ENCODE measurements at places on chromosomes 11 and 22.

- DNase-seq, result peak; percentile 92
Measured at GRCh38 chr11:72041364-72042063, 38.8 kb downstream of the NUMA1 start.

- DNase-seq, result no peak
Measured at GRCh38 chr11:73414977-73415651, 38.9 kb downstream of the RELT start.

DNA sequence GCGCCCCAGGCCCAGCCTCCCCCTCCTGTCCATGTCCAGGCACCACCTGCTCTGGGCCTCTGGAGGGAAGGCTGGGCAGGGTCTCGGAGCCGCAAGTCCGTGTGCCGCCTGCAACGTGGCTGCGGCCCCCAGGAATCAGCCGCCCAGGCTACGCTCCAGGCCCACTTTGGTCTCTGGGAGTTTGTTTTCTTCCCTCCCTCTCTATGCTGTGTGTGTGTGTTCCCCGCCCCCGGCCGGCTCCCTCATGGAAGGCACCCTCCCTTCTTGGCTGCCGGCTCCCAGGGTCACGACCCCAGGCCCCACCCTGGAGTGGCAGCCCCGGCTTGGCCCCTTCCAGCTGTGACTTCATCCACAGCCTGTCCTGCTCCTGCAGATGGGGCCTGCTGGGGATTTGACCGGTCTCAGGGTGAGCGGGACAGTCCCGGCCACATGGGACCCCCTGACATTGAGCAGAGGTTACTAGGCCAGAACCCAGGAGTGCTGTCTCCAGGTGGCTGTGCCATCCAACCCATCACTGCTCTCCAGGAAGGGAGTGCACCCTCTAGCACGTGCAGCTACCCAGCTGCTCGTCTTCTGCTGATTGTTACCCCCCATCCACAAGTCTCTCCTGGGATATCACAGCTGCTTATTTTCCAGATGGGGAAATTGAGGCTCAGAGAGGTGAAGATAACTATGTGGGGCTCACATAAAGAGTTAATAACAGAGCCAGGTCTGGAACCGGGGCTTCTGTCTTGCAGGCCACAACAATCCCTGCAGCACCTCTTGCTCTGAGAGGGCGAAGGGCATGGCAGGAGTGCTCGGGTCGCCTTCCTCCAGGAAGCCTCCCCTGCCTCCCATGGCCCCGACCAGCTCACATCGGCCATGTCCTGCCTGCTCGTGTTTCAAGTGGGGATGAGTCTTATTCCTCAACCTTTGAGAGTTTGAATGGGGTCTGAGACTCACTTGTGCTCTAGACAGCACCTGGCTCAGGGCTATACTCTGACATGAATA, 2.8 kb upstream of the LIF start:
- DNase-seq, result no peak

GRCh38 chr22:43302531-43303041, 40.6 kb downstream of the SCUBE1 start:
- no peak for DNase-seq

DNA sequence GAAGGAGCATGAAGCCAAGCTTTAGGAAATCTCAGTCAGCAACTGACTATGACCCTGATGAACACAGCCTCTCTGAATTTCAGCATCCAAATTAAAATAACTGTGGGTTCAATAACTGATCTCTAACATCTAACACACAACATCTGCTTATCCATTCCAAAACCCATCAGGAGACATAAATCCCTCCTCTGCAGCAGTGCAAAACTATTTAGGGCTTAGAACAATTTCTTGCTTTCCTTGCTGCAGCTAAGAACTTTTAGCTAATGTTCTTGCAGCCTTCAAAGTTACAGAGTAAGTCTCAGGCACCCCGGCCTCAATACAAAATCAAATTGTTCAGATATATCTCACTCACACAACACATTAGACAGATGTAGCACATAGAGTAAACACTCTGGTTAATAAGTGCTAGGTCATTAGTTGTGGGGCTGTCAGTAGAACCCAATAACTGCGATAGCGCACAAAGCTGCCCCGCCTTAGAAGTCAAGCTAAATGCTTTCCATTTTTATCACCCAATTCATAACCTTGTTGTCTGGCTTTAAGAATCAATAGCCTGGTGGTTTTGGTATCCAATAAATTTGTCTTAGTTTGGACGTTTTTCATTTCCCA, 139.6 kb downstream of the LARGE1 start:
- no peak for DNase-seq

DNA sequence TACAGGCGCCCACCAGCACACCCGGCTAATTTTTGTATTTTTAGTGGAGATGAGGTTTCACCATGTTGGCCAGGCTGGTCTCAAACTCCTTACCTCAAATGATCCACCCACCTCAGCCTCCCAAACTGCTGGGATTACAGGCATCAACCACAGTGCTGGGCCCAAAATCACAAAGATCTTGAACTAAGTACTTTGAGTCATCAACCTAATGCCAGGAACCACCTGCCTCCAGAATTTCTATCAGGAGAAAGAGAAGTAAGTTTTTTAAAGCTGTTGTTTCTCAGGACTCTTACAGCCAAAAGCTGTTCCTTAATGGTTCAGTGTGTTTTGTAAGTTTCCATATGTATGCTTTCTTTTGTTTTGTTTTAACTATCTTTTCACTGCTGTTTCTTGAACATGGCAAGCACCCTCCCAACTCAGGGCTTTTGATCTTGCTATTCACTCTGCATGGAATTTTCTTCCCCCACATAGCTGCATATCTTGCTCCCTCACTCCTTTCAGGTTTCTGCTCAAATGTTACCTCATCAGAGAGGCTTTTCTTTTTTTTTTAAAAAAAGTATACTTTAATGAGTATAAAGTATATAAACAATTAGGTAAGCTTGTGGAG, 6.0 kb upstream of the PAK1 start:
- no peak for DNase-seq

GRCh38 chr11:86288776-86289507, 13.1 kb upstream of the HIKESHI start:
- no peak for DNase-seq

DNA sequence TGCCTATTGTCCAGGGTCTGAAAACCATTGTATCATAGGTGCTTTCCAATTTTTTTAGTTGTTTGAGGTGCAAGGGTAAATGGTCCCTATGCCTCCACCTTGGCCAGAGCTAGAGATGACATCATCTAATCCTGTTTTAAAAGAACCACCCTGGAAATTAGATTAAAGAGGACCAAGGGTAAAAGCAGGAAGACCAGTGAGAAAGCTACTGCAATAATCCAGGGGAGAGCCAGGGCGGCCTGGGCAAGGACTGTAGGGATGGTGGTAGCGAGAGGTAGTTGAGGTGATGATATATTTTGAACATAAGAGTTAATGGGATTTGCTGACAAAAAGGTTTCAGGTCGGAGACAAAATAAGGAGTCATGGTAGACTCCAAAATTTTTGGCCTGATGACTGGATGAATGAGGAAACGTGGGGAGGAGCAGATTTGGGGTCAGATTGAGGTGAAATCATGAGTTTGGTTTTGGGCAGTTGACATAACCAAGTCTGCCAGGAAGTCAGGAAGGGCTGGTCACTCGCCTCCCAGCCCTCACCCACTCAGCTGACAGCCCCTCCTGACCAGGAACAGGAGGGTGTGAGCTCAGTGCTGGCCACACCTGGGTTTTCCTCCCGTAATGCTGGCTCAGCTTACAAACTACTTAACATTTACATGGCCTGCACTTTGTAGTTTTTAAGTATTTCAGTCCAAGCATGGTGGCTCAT, 23.0 kb downstream of the SCN4B start:
- no peak for DNase-seq

- no peak for DNase-seq
Measured at GRCh38 chr11:77374611-77375031, 73.1 kb upstream of the GDPD4 start.

DNA sequence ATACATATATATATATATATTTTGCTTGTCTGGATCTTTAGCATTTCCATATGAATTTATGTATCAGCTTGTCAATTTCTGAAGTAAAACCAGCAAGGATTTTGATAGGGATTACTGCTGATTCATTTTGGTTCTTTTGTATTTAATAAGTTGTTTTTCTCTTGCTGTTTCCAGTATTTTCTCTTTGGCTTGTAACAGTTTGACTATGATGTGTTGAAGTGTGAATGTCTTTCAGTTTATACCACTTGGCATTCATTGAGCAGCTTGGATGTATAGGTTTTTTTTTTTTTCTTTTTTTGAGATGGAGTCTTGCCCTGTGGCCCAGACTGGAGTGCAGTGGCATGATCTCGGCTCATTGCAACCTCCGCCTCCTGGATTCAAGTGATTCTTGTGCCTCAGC, 12.4 kb downstream of the LDHAL6A start:
- DNase-seq, result no peak

DNA sequence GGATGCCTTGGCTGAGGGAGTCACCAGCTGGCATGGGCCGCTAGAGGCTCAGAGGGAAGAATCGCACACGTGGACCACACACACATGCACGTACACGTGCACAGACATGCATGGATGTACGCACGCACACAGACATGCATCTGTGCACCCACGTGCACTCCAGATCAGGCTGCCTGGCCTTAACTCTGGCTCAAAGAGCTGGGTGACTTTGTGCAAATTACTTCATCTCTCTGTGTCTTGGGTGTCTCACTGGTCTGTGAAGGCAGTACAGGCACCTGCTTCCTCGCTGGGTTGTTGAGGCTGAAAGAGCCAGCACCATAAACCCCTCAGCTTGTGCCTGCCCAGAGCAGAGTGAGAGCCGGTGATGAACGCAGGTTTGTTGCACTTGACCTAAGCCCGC, 28.7 kb downstream of the TMPRSS6 start:
- no peak for DNase-seq

DNA sequence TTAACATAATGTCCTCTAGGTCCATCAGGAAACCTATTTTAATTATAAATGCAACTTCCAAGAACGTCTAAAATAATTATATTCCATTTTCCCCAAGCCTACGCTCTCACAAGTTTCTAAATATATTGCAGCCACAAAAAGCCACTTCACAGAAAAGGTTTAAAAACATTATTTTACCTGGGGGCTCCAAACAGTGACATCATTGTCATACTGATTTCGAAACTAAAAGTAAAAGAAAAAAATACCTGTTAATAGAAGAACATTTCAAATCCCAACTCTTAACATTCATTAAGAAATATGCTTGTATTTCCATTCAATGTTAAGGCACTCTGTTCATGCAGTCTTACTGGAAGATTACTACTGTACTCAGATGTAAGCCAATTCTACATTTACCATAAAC, 1.4 kb downstream of the PSMA1 start:
- DNase-seq, result no peak

GRCh38 chr11:12156301-12157140, 46.1 kb downstream of the MICAL2 start:
- DNase-seq, result no peak

- peak; percentile 80 for DNase-seq
Measured at GRCh38 chr22:43014316-43014868, 557 bp downstream of the PACSIN2 start.

DNA sequence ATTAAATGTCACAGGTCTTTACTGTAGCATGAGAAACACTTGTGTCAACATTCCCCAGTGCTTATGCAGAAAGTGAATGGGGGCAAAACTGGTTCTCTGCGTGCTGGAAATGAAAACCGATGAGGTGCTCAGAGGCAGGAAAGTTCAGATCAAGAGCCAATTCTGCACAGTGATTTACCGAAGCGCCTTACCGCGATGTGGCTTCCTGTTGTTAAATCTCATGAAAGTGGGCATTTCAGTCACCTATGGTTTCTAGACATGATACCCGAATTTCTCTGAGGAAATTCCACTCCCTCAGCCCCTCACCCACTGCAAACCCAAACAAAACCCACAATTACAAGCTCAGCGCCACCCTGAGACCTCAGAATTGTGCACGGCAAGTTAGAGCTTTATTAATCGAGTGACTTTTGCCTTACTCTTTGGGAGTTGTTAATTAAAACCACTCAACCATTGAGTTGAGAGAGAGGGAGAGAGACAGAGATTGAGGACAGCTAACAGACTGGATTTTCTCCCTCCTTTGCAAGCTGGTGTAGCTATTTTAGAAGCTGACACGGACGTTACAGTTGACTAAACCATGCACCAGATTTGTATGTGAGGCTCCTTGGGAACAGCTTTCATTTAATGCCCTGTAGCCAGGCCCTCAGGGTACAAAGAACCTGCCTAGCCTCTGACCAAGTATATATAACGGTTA, 196.4 kb downstream of the DBX1 start:
- no peak for DNase-seq

DNA sequence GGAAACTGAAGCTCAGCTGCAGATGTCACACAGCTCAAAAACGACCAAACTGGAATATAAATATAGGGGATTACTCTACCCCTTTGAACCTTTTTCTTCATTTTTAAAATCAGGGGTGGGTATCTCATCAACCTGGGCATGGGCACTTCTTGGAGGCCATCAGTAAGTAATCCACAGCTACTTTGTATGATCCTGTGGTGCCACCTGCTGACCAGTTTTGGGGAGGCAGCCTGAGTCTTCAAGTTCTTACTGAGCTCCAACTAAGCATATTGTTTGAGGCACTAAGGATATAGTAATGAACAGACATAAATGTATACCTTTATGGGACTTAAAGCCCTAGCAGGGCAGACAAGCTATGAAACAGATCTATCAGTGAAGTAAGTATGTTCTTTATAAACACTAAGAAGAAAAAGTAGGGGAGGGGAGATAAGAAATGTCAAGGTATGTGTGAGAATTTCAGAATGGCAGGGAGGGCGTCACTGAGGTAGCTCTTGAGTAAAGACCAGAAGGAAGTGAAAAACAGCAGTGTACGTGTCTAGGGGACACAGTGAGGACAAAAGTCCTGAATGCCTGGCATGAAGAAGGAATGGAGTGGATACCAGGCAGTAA, 18.4 kb downstream of the TUB start:
- DNase-seq, result peak; percentile 75

DNA sequence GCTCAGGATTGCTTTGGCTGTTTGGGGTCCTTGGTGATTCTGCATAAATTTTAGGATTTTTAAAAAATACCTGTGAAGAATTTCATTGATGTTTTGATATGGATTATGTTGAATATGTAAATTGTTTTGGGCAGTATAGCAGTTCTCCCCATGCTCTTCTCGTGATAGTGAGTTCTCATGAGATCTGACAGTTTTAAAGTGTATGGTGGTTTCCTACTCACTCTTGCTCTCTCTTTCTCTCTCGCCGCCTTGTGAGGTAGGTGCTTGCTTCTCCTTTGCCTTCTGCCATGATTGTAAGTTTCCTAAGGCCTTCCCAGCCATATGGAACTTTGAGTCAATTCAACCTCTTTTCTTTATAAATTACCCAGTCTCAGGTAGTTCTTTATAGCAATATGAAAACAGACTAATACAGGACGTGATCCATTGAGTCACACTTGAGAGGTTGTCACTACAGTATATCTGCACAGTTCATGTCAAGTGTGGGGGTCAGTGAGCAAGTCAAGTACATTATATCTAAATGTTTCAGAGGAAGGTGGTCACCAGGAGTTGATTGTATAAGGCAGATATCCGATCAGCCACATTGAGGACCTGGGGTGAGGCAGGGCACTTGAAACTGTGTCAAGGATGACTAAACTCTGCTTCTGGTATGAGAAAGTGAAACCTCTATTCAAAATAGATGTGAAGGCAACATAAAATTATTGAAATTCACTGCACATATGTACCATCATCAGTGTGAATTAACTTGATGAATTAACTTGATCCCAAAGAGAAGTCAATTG, 70.7 kb upstream of the CCDC179 start:
- no peak for DNase-seq

GRCh38 chr11:28107191-28107749, 686 bp downstream of the KIF18A start:
- DNase-seq, result peak; percentile 59
